ENCODE measurements at places on chromosomes 11 and 22.

- DNase-seq, result no peak
These were observed 1020.5 kb downstream of the BRD1 start for GRCh38 chr22:48807155-48807554.

GRCh38 chr22:46632646-46633249, 12.6 kb downstream of the GRAMD4 start:
- DNase-seq, result no peak

DNA sequence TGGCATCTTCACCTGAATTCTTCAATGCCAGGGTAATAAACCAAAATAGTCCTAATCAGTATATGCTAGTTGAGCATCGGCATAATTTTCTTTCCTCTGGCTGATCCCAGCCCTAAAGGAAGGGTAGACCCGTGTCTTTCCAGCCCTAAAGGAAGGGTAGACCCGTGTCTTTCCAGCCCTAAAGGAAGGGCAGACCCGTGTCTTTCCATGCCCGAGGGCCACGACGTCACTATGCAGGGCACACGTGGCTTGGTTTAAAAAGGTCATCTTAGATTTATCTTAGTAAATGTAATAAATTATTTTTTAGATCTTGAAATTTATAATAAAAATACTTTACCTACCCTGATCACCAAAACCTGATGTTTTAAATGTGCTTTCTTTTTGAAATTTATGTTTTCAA, 45.5 kb downstream of the BID start:
- no peak for DNase-seq

DNA sequence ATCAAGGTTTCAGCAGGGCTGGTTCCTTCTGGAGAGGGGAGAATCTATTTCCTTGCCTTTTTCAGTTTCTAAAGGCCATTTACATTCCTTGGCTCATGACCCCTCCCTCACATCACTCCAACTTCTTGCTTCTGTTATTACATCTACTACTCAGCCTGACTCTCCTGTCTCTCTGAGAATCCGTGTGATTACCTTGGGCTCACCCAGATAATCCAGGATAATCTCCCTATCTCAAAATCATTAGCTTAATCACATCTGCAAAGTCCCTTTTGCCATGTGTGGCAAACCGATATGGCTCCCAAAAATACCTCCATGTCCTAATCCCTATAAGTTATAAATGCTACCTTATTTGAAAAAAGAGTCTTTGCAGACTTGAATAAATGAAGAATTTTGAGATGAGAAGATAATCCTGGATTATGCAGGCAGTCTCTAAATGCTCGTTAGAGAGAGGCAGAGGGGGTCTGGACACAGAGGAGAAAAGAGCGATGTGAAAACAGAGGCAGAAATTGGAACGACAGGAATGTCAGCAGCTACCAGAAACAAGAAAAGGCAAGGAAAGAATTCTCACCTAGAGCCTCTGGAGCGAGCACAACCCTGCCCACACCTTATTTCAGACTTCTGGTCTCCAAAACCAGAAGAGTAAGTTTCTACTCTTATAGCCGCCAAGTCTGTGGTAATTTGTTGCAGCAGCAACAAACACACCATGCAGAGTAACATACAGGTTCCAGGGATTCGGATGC, 23.6 kb upstream of the ARHGAP32 start:
- no peak for DNase-seq

GRCh38 chr22:27183474-27183873, 526.1 kb downstream of the MIAT start:
- no peak for DNase-seq

DNA sequence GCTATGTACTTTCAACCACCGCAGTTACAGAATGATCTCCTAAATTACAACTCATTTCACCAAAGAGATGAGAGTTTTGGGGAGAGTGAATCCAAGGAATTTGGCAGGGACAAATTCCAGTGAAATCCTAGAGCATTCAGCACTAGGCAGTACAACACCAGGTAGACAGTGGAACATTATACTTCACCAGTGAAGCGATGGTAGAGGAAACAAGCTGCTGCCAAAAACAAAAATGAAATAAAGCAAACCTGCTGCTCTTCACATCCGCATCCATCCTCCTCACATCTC, 16.9 kb downstream of the SMCO4 start:
- no peak for DNase-seq

- DNase-seq, result no peak
These were observed 173.9 kb downstream of the SHANK2 start for GRCh38 chr11:71078482-71078881.

GRCh38 chr22:23521441-23522113, 58.5 kb downstream of the IGLL1 start:
- DNase-seq, result peak; percentile 93

GRCh38 chr22:27934069-27934468, 15.0 kb upstream of the PITPNB start:
- DNase-seq, result no peak

DNA sequence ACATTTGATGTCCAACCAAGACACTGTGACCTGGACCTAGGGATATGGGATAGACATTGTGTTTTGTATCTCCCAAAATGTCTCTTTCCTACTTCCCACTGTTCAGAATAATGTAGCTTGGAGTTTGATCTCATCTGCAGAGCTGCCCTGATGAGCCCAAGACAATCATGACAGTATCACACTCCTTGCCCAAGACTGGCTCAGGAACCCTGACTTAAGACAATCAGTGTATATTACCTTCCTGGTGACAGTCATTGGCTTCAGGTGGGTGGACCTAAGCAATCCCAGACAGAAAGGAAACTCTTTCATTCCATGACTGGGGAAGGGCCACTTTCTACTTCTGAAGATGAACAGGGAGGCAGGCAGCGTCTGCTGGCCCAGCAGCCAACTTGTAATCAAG, 14.3 kb upstream of the RTN4RL2 start:
- no peak for DNase-seq

Measured in SK-N-DZ (cell line).